ENCODE measurements at places on chromosomes 7 and 10.

- no peak for DNase-seq
These were observed 70.1 kb downstream of the CREB3L2 start for GRCh38 chr7:137931823-137932222.

GRCh38 chr7:26337232-26337865 is 45.7 kb downstream of the SNX10 start:
- no peak for DNase-seq

DNA sequence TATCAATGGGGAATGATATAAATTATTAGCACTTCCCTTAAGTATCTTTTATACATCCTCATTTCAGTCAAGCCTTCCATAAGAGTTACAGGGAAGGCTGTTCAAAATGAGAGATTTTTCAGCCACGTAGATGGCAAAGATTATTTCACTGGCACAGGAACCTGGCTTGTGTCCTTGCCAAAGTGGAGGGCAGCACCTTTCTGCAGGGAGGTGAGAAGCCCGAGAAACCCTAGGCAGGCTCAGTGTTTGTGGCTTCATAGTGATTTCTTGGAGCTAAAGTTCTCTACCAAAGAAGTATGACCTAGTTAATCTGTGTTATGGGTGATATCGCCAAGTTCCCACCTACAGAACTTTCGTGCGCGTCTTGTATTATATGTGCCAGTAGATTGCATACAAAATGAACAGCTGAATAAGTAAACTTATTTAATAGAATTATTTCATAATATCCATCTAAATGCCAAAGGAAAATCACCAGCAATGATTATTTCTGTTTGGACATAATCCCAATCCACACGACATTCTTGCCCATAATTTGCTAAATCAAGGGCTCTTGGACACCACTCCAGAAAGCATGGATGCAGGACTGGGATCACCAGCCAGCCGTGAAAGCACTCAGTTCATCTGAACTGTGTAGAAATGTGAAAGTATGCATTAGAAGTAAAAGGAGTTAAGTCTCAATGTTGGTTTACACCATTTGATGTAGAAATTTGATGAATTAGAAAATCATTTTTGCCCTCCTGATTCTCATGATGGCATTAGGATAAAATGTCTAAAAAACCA is 150.4 kb upstream of the RNF32 start:
- DNase-seq = no peak

DNA sequence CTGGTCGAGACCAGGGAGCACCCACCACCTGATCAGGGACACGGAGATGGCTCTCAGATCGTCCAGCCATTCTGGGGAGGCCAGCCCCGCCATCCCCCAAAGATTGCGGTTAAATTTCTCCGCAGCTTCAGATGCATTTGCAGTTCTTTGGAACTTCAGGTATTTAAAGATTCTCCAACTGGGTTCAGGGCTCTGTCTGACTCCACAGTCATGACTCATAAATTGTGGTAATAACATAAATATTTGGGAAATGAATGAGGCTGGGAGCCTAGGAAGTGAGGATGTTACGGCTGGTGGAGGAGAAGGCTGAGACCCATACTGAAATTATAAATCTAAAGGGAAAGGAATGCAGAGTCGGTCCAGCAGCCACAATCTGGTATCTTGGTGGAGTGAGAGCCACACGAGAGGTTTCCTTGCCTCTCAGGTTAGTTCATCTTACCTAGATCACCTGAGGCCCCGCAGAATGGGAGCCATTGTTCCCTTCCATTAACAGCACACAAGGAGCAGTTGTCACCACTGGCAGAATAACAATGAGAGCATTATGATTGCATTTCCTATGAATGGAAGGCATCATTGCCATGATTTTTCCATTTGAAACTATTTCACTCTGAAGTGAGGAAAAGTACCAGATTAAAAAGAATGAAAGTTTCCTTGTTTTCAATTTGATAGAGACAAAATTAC is 26.7 kb upstream of the DNAJB6 start:
- DNase-seq = no peak

GRCh38 chr10:23556727-23557440 is 118.0 kb downstream of the OTUD1 start:
- no peak for DNase-seq

- no peak for DNase-seq
These were observed 148.8 kb downstream of the HIBADH start for GRCh38 chr7:27513885-27514284.

GRCh38 chr10:102450374-102451104 is 804 bp downstream of the C10orf95 start:
- DNase-seq = peak; percentile 85

GRCh38 chr7:19621740-19622139 is 87.1 kb downstream of the POLR1F start:
- DNase-seq = no peak

DNA sequence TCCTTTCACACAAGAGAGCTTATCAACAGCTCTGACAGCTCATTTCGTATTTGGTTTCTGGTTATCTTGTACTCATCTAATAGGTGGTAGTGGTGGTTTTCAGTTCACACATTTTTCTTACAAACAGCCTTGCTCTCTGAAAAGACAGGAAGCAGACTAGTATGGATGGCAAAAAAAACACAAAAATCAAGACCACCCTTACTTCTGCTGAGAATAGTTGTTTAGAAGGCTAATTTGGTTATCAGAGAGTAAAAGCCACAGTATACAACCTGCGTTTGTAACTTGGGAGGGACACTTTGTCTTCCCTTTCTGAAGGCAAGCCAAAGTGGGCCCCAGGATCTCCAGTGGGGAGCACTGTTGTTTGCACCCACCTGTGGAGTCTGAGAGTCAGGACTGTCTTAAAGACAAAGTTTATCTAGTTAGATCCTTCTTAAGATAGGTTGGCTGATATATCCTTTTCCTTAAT is 68.0 kb downstream of the PIP4K2A start:
- no peak for DNase-seq

- no peak for DNase-seq
These were observed 140.7 kb downstream of the ICA1 start for GRCh38 chr7:8121243-8121642.

DNA sequence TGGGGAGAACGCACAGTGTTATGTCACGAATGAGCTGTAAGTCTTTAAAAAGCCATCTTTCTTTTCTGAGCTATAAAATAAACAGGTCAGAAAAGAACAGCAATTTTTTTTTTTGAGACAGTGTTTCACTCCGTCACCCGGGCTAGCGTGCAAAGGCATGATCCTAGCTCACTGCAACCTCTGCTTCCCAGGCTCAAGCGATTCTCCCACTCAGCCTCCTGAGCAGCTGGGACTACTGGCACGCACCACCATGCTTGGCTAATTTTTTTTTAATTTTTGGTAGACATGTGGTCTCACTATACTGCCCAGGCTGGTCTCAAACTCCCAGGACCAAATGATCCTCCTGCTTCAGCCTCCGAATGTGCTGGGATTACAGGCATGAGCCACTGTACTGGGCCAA is 58.6 kb downstream of the PPP1R3C start:
- DNase-seq = no peak

- DNase-seq = no peak
These were observed 179.5 kb downstream of the DPP6 start for GRCh38 chr7:154231732-154232131.

GRCh38 chr10:20682782-20683181 is 214.3 kb downstream of the NEBL start:
- DNase-seq = no peak

- no peak for DNase-seq
These were observed 63.6 kb downstream of the ANKRD7 start for GRCh38 chr7:118288098-118288497.

- DNase-seq = no peak
These were observed 401.5 kb downstream of the REEP3 start for GRCh38 chr10:63922468-63923284.

GRCh38 chr10:6068422-6068821 is 6.3 kb upstream of the IL2RA start:
- no peak for DNase-seq

- DNase-seq = no peak
These were observed 240.1 kb downstream of the HGF start for GRCh38 chr7:81529785-81530184.

DNA sequence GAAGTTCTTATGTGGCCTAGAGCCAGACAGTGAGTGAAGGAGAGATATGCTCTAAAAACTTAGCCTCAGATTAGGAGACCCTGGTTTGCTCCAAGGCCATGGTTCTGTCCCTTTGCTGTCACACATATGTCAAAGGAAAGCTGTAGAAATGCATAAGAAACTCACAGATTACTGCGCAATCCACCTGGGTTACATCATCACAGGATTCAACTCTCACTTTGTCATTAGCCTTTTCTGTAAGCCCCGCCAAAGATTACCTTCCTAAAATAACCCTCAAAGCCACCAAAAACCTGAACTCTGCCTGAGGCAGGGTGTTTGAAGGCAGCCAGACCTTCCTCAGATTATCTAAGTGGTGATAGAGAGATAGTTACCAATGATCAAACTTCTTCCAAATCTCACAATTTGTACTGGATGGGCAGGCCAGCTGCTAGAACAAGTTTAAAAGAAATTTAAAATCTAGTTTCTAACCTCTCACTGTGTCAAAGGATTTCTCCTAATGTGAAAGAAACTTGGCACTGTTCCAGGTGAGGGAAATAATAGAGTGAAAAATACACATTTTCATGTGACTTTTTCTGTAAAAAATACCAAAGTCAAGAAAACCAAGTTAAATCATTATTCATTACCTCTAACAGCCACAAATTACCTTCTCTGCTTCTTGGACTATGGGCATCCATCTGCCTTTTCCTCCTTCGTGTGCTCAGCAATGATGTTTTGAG is 567.2 kb downstream of the SUGCT start:
- DNase-seq = no peak

GRCh38 chr10:61398366-61399129 is 54.6 kb downstream of the TMEM26 start:
- no peak for DNase-seq

GRCh38 chr10:78433766-78434535 is 400.3 kb downstream of the RPS24 start:
- DNase-seq = no peak

- DNase-seq = no peak
These were observed 47.9 kb downstream of the PIP4K2A start for GRCh38 chr10:22666287-22667092.

- DNase-seq = no peak
These were observed 21.6 kb downstream of the TBATA start for GRCh38 chr10:70763567-70763966.

GRCh38 chr7:29346231-29346978 is 151.8 kb downstream of the CHN2 start:
- DNase-seq = no peak

All from stimulated activated CD4-positive, alpha-beta T cell treated with anti-CD3 and anti-CD28 coated beads, Interleukin-15, amount 100 ng/mL, for 1 hour (primary cell).